Dermis blood vessel endothelial cell (primary cell): ENCODE measurements at places on chromosomes 6 and 20. TPM values are rescaled to one million over a fixed set of nuclear protein-coding genes. Genes with fewer than 3 reads are reported as not detected.
A peak's percentile ranks its signal among the peaks of the same experiment; 100 is the strongest.

Gene TAAR9
- total RNA-seq = not detected in 2 replicates

GRCh38 chr6:113732384-113732966 lies 124.7 kb upstream of the MARCKS start:
- DNase-seq = peak; percentile 53

GRCh38 chr20:49592120-49592519 lies 24.2 kb upstream of the PTGIS start:
- no peak for DNase-seq

DNA sequence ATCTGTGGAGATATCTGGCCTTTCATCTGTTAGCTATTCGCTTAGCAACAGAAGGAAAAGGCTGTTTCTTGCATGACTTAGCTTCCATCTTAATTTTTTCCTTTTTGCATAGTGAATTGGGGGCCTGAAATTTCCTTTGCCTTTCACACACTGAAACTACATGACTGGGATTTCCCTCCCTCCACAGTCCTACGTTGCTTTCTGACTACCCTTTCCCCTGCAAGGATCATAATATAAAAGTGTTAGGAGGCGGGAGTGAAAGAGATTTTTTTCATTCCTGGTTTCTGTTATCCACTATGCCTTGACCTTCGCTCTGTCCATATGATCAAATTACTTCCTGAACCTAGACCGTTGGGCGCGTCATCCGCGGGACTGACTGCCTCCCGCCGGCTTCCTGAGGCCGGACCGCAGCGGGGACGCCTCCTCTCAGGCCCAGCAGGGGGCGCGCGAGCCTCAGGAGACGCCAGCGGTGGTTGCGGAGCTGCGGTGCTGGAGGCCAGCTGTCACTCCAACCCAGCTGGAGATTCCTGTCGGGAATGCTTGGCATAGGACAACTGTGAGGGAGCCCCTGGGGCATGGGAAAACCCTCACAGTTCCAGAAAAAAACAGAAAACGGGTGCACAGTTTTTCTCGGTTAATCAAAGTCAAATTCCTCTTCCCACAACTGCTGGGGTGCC lies 55.6 kb downstream of the MEP1A start:
- peak; percentile 94 for DNase-seq

- peak; percentile 76 for DNase-seq
Observed at GRCh38 chr6:134447423-134447822, 129.5 kb upstream of the SGK1 start.

Gene MMP24
- 0.68 and 0.88 TPM in 2 replicates for total RNA-seq

- DNase-seq = no peak
Observed at GRCh38 chr20:4176187-4176586, 160.8 kb upstream of the RNF24 start.
